SJCRH30 (cell line): ENCODE measurements at places on chromosomes 7 and 10. TPM values are rescaled to one million over a fixed set of nuclear protein-coding genes. Genes with fewer than 3 reads are reported as not detected.

GRCh38 chr10:69562731-69563254 lies 10.4 kb downstream of the NEUROG3 start:
- DNase-seq: no peak

Gene NKX6-2
- total RNA-seq: not detected in 2 replicates

Gene ZNF25
- total RNA-seq: 2.9 and 3.7 TPM in 2 replicates

Gene SEMA3C
- 37.0 and 39.3 TPM in 2 replicates for total RNA-seq

Gene STEAP2
- total RNA-seq: 0.08 and 0.10 TPM in 2 replicates

GRCh38 chr7:73992101-73992562 lies 35.8 kb upstream of the ELN start:
- DNase-seq: no peak

Gene TRIM73
- 0.20 and 1.8 TPM in 2 replicates for total RNA-seq

Gene CCDC146
- total RNA-seq: 0.66 and 1.4 TPM in 2 replicates

- peak; percentile 16 for DNase-seq
Observed at GRCh38 chr7:1124816-1125602, 35.0 kb downstream of the ZFAND2A start.

GRCh38 chr7:70448312-70448906 lies 683.5 kb upstream of the GALNT17 start:
- DNase-seq: no peak

- no peak for DNase-seq
Observed at GRCh38 chr10:58734664-58735063, 222.0 kb downstream of the BICC1 start.

Gene FRG2B
- total RNA-seq: 0.71 and 1.1 TPM in 2 replicates

Gene RAPGEF5
- 0.03 and 0.14 TPM in 2 replicates for total RNA-seq

Gene ELOVL3
- 0.42 and 0.53 TPM in 2 replicates for total RNA-seq

- DNase-seq: no peak
Observed at GRCh38 chr7:137703291-137704010, 143.3 kb downstream of the DGKI start.

DNA sequence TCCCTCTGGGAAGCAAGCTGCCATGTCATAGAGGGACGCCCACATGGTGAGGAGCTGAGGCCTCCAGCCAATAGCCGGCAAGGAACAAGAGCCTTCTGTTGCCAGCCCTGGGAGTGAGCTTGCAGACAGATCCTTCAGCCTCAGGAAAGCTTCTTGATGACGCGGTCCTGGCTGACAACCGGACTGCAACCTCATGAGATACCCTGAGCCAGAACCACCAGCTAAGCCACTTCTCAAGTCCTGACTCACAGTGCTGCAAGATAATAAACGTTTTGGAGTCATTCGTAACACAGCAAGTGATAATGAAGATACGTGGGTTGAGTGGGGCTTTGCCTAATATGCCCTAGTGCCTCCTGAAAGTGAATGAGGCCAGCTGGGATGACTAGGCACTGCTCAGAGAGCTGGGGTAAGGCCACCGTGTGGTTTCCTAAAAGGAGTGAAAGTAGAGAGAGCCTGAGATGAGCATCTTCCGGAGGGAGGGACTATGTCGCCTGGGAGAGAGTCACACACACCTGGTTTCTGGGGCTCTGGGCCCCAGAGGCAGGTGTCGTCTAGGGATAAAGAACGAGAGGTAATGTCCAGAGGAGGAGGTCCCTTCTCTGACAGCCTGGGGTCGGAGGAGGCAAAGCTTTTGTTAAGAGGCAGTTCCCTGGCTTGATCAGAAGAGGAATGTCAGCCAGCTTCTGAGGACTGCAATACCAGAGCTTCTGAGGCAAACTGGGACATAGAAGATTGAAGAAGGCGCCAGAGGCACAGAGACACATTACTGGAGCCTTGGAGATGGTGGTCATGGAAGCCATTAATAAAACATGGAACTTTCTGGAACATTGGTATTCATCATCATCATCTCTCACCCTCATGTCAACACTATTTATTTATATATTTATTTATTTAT lies 53.6 kb downstream of the PYROXD2 start:
- DNase-seq: peak; percentile 41

- no peak for DNase-seq
Observed at GRCh38 chr7:107233174-107233573, 64.4 kb downstream of the HBP1 start.

DNA sequence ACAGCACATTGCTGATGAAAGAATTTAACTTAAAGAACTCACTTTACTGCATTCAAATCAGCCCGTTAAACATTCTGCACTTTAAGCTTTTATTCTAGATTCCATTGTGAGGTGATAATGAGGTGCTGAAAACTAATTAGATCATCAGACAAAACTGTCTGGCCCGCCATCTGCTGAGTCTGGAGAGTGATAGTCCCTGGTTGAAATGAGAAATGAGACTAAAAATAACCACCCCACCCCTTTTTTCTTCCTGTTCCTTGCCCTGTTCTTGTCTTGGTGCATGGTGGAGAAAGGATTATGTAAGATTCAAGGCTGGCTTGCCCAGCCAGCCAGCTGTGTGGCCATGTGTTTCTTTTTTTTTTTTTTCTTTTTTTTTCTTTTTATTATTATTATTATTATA lies 277.0 kb upstream of the COBL start:
- no peak for DNase-seq

DNA sequence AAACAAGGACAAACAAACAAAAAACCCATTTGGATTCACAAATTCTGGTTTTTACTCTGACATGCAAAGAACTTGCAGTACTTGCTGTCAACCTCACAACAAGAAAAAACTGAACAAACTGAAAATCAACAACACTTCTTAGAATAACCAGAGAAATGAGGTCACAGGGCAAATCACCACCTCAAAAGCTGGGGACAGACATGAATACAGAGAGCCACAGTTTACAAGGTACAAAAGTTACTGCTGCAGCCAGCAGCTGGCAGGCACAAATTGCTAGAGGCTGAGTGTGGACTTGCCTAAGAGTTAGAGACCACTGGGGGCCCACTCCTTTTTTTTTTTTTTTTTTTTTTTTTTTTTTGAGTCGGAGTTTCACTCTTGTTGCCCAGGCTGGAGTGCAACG lies 15.0 kb upstream of the RNF32 start:
- no peak for DNase-seq

Gene CUX1
- total RNA-seq: 24.2 and 29.1 TPM in 2 replicates

Gene LIPM
- not detected in 2 replicates for total RNA-seq

Gene NEURL1
- total RNA-seq: 2.6 and 4.1 TPM in 2 replicates

Gene OPALIN
- total RNA-seq: not detected in 2 replicates

GRCh38 chr7:128203710-128204214 lies 37.3 kb upstream of the LEP start:
- DNase-seq: no peak

- DNase-seq: no peak
Observed at GRCh38 chr10:112336556-112337201, 37.2 kb upstream of the ACSL5 start.

- DNase-seq: no peak
Observed at GRCh38 chr7:127546313-127546712, 39.1 kb downstream of the GCC1 start.

DNA sequence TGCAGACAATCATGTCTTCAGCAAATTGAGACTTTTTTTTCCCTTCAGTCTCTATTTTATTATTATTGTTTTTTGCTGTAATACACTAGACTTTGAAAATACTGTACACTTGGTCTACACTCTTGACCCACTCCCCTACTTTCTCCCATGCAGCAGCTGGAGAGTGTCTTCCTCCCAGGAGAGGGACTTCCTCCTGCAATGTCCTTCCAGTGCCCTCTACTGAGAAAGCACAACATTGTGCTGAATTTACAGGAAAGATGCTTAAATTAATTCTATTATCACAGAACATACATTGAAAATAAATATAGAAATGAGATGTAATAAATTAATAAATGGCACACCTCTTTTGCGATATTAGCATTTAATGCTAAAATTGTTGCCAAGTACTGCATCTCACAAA lies 411.3 kb downstream of the CCSER2 start:
- DNase-seq: no peak

- no peak for DNase-seq
Observed at GRCh38 chr10:8229153-8229552, 174.7 kb downstream of the GATA3 start.

DNA sequence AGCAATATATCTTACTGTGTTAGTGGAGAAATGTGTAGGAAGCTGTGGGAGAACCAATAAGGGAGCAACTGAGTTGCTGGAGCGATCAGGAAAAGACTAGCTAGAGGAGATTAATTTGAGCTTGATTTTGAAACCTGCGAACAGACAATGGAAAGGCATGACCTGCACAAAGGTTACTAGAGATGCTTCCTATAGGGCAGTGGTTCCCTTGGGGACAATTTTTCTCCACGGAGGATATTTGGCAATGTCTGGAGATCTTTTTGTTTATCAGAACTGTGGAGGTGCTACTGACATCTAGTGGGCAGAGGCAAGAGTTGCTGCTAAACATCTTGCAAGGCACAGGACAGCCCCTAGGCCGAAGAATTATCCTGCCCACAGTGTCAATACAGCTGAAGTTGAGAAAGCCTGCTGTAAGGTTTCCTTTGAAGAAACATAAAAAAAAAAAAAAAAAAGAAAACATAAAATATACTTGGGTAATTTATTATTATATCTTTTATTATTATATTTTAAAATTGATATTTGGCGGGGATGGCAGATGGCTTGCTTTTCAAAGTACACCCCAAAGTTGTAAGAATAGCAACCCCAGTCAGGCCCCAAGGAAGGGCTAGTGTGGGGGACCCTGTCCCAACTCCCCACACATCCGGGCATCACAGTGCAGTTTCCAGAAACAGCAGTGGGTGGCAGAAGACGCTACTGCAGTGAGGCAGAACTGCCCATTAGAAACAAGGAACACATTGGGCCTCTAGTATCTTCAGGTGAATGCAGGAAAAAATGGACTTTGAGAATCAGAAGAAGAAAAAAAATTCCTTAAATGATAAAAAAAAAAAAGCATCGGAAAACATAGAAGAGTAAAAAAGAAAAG lies 481.6 kb downstream of the SH2D4B start:
- peak; percentile 11 for DNase-seq

GRCh38 chr10:66187053-66187733 lies 738.6 kb upstream of the LRRTM3 start:
- peak; percentile 73 for DNase-seq

Gene TLX1
- not detected in 2 replicates for total RNA-seq

DNA sequence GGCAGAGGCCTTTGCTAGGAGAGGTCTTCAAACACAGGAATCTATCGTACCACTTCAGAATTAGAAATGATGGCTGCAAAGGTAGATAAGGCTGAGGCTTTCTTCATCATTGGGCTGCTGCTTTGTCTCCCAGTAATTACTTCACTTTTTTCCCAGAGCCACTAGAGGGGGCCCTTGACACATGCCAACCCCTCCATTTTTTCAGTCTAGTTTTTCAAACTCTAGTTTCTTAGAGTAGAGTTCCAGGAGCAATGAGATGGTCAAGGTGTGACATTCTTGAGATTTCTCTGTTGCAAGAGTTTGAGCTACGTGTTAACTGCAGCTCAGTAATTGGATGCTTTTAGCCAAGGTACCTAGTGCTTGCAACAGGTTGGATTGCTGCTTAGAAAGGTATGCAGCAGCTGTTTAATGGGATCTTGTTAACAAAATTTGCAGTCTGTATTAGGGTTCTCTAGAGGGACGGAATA lies 33.8 kb upstream of the RBM20 start:
- peak; percentile 49 for DNase-seq

- DNase-seq: no peak
Observed at GRCh38 chr10:128091636-128092210, 34.5 kb downstream of the MKI67 start.

- no peak for DNase-seq
Observed at GRCh38 chr7:155203882-155204691, 93.6 kb upstream of the INSIG1 start.

DNA sequence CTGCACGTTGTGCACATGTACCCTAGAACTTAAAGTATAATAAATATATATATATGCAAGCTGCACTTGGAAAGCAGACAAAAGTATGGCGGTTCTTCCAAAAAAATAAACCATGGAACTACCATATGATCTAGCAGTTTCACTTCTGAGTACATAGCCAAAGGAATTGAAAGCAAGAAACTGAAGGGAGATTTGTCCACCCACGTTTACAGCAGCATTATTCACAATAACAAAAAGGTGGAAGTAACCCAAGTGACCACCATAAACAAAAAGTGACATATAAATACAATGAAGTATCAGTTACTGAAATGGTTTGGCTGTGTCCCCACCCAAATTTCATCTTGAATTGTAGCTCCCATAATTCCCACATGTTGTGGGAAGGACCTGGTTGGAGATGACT lies 525.3 kb upstream of the CELF2 start:
- DNase-seq: no peak

GRCh38 chr10:124239134-124239533 lies 145.7 kb upstream of the CHST15 start:
- DNase-seq: no peak

DNA sequence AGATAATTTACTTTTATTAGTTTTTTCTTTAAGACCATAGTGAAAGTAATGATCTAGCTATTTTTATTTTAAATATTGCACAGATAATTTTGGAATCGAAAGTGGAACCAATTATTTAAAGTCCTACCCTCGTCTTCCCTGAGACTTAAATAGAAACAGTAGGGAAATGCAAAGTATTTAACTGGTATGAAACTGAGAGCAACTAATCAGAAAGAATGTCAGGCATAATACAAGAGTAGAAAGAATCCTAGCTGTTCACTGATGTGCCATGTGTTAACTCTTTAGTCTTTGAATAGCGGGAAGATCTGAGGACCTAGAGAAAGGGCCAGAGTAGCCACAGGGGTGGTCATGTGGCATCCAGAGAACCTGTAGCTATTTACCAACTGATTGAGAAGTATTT lies 630.0 kb downstream of the NRG3 start:
- no peak for DNase-seq

Gene PCGF6
- 25.0 and 28.9 TPM in 2 replicates for total RNA-seq

Gene CLDN3
- total RNA-seq: not detected in 2 replicates

Gene DNAJC12
- 9.6 and 11.7 TPM in 2 replicates for total RNA-seq
